Effector memory CD8-positive, alpha-beta T cell (primary cell): ENCODE measurements at places on chromosomes 2 and 18.

GRCh38 chr2:136029149-136029548 lies 43.7 kb upstream of the DARS1 start:
- no peak for DNase-seq

DNA sequence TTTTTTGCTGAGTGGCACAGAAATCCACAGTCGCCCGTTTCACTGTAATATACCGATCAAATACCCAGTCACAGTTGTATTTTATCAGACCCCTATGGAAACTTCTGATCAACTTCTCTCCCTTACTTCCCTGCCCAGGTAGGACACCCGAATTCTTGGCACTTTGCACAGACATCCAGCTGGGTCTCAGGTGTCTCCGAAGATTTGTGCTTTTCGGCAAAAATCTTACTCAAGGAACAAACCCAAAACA lies 596 bp downstream of the MREG start:
- no peak for DNase-seq

- no peak for DNase-seq
Observed at GRCh38 chr18:13126966-13127598, 91.5 kb upstream of the LDLRAD4 start.

DNA sequence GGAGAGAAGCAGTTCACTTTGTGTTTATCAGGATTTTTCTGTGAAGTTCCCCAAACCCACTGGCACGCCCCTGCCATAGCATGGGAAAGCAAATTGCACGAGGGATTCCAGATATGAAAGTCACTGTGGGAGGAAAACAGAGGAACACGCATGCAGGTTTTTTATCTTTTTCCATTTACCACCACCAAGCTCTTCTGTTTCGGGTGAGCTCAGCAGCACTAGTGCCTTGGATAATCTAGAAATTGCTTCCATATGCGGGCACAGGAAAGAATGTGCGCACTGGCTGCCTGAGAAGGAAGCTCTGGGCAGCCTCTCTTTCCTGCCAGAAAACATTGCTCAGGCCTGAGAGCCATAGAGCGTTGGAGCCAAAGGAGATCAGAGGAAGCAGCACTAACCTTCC lies 65.9 kb upstream of the WIPF1 start:
- no peak for DNase-seq

GRCh38 chr2:121898483-121898882 lies 143.0 kb downstream of the TSN start:
- no peak for DNase-seq

DNA sequence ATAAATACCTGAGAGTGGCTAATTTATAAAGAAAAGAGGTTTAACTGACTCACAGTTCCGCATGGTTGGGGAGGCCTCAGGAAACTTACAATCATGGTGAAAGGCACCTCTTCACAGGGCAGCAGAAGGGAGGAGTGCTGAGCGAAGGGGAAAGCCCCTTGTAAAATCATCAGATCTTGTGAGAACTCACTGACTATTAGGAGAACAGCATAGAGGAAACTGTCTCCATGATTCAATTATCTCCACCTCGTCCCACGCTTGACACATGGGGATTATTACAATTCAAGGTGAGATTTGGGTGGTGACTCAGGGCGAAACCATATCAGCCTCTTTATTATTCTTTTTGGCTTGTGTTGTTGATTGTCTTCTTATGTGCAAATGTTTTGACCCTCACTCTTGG lies 76.2 kb downstream of the WDR7 start:
- DNase-seq: no peak

DNA sequence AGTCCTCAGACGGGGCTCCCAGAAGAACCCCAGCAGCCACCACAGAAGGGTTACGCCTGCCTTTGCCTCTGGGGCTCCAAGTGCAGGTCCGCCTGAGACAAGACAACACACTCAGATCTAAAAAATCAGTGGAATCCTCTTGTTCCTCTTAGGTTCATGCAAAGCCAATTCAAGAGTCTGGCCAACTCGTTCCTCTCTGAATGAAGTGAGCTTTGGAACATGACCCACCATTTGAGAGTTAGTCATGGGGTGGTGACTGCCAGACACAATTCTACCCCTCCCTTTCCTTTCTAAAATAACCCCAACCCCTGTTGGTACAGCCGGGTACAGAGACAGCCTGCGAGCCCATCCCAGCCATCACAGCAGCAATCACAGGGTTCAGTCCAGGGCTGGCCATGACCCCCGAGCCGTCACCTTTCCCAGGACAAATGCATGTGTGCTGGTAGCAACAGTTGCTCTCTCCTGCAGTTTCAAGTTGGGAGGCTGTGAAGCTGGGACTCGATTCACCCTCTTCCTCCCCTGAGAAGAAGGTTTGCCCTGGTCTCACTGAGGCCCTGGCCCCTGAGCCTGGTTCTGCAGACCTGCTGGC lies 183.1 kb upstream of the SH3BP4 start:
- DNase-seq: no peak

DNA sequence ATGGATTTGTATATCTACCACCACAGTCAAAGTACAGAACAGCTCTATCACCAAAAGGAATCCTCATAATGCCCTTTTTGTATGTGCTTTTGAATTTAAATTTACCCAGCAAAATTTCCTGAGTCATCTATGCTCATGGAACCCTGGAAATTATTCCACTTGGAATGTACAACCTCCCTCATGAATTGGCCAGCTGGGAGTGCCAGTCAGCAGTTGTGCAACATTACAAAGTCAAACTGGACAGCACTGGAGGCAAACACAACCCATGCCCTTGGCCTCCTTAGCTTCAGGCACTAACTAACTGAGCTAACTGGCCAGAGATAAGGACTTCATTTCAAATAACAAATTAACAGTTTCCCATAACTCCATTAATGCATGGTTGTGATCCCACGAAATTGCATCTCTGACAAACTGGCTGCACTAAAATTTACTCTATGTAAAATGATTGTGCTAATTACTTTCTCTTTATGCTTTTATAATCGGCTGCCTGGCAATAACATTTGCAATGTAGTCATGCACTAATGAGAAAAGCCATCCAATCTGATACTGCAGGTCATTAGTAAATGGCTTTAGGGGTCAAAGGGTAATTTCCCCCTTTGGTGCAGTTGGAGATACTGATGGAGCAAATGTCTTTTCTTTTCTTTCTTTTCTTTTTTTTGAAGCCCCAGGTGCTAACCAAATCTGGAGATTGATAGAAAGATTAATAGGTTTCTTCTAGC lies 270.5 kb downstream of the ACTR3 start:
- DNase-seq: no peak

DNA sequence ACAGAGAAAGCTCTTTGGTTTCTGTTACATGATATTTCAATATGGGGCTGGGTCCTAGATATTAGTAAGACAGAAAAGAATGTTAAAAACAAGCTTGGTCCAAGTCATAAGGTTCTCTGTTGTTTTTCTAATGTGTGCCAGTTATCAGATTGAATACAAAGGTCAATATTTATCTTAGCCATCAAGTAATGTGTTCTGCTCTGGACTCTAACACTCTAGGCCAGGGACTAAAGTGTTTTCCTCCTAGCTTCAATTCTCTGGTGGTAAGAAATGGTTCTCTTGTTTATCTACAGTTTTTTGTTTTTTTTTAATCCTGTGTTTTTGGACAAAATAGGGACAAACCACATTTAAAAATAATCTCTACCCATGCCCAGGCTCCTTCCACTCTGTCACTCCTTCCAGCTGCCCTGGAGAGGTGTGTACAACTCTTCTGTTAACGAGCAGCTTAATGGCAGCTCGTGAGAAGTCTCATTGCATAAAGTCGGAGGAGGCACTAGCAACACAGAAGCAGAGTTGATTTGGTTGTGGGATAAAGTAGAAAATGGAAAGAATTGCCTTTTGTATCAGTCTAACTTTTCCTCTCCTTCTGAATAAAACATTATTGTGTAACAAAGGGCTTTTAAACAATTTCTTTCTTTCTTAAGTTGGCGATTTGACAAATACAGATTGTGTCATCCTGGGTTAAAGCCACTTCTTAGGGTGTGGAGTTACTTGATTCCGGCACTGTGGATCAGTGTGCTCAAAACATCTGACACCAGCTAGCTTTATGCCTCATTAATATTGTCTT lies 8.0 kb upstream of the SESTD1 start:
- no peak for DNase-seq

DNA sequence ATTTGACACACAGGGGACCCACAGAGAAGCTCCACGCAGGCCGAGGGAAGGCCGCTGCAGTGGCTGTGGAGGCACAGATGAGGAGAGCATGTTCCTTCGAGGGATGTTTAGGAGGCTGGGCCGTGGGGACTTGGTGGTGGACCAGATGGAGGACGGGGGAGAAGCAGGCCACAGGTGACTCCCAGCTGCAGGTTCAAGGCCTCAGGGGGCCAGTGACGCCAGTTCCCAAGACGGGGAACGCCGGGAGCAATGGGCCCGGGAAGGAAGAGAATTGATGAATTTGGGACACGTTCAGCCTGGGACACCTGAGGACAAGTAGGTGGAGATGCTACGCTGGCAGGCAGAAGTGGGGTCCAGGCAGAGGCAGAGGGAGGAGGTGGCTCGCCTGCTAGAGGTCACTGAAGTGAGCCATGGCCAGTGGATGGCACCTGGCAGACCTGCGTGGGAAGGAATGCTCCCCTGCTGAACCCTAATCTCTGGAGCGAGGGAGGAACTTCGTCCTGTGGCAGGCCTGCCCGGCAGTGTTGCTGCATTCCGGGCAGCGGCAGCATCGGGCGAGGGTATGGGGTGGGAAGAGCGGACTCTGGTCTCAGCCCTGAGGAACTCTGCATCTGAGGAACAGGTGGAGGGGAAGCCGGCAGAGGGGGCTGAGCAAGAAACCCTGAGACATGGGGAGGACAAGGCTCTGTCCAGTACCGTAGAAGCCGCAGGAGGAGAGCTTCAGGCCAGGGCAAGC lies 25.2 kb upstream of the HPCAL1 start:
- no peak for DNase-seq

- no peak for DNase-seq
Observed at GRCh38 chr2:7835151-7835550, 846.7 kb upstream of the ID2 start.

DNA sequence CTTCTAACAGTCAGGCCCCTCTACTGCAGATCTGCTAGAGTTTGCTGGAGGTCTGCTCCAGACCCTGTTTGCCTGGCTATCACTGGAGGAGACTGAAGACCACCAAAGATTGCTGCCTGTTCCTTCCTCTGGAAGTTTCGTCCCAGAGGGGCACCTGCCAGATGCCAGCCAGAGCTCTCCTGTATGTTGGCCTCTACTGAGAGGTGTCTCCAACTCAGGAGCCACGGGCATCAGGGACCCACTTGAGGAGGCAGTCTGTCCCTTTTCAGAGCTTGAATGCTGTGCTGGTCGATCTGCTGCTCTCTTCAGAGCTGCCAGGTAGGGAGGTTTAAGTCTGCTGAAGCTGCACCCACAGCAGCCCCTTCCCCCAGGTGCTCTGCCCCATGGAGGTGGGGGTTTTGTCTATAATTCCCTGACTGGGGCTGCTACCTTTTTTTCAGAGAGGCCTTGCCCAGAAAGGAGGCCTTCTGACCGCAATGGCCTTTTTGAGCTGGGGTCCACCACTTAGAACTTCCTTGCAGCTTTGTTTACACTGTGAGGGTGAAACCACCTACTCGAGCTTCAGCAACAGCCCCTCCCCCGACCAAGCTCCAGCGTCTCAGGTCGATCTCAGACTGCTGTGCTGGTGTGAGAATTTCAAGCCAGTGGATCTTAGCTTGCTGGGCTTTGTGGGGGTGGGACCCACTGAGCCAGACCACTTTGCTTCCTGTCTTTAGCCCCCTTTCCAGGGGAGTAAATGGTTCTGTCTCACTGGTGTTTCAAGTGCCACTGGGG lies 566.0 kb downstream of the NR4A2 start:
- no peak for DNase-seq
